ENCODE measurements at places on chromosomes 6 and 20. TPM values are rescaled to one million over a fixed set of nuclear protein-coding genes. Genes with fewer than 3 reads are reported as not detected.
A peak's percentile ranks its signal among the peaks of the same experiment; 100 is the strongest.

Gene SNX5
- total RNA-seq: 159 TPM

Gene SLC32A1
- not detected for total RNA-seq

Gene KCNB1
- total RNA-seq: 0.35 TPM

Gene KCNK15
- total RNA-seq: 3.0 TPM

Gene SRMS
- total RNA-seq: 0.63 TPM

Gene KIFC1
- total RNA-seq: 60.6 TPM

Gene RAET1L
- total RNA-seq: 1.1 TPM

DNA sequence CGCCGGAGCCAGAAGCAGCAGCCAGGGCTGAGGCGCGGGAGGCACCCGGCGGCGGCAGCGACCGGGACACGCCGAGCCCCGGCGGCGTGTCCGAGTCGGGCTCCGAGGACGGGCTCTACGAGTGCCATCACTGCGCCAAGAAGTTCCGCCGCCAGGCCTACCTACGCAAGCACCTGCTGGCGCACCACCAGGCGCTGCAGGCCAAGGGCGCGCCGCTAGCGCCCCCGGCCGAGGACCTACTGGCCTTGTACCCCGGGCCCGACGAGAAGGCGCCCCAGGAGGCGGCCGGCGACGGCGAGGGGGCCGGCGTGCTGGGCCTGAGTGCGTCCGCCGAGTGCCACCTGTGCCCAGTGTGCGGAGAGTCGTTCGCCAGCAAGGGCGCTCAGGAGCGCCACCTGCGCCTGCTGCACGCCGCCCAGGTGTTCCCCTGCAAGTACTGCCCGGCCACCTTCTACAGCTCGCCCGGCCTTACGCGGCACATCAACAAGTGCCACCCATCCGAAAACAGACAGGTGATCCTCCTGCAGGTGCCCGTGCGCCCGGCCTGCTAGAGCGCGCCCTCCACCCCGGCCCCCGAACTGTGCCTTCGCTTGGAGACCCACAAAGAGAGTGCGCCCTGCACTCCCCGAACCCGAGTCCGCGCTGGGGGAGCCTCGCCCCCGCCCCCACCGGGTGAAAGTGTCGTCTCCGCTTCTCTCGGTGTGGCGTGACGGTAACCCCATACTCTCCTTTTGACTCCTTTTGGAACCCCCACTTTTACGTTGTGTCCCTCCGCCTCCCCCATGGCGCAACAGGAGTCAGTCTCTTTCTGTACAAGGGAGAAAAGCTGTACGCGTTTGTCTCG, 1.6 kb downstream of the INSM1 start:
- DNase-seq: peak; percentile 33

- DNase-seq: no peak
These were observed 314.5 kb downstream of the UTRN start for GRCh38 chr6:144599615-144600014.

DNA sequence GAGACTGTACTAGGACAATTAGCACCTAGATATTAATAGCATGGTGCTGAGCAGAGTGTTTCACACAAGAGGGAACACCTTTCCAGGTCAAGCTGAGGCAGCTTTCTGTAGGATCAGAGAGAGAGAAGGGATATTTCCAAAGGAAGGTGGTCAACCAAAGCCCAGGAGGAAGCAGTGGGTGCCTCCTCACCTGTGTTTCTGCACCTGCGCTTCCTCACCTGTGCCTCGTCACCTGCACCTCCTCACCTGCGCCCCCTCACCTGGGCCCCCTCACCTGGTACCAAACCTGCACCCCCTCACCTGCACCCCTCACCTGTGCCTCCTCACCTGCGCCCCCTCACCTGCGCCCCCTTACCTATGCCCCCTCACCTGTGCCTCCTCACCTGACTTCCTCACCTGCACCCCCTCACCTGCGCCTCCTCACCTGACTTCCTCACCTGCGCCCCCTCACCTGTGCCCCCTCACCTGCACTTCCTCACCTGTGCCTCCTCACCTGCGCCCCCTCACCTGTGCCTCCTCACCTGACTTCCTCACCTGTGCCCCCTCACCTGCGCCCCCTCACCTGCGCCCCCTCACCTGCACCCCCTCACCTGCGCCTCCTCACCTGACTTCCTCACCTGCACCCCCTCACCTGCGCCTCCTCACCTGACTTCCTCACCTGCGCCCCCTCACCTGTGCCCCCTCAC, 67.9 kb downstream of the TTLL2 start:
- DNase-seq: no peak

DNA sequence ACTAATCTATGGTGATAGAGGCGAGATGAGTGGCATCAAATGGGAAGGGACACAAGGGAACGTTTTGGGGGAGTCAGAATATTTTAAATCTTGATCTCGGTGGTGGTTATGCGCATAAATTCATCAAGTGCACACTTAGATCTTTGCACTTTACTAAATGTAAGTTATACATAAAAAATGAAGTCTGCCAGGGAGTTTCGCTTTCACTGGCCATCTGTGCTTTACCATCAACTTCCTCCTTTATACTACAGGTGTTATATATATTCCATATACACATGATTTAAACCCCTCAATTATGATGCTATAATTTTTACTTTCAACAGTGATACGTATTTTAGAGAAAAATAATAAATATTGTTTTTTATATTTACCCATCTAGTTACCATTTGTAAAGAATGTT, 97.6 kb upstream of the AKIRIN2 start:
- DNase-seq: no peak

DNA sequence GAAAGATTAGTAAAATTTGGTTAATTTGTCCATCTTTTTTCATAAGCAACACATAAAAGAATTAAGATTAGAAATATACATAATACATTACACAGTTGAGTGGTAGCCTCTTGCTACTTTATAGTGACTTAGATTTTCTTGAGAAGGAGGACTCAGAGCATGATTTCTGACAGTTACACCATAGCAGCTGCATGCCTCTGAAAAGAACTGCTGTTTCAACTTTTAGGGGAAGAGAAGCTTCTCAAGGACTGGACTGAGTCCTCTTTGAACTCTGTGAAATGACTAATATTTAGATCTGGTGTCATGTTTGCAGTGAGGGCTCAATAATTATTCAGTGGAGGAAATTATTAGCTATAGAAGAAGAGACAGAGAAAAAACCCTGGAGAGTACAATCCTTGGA, 272.5 kb downstream of the BTBD9 start:
- no peak for DNase-seq

DNA sequence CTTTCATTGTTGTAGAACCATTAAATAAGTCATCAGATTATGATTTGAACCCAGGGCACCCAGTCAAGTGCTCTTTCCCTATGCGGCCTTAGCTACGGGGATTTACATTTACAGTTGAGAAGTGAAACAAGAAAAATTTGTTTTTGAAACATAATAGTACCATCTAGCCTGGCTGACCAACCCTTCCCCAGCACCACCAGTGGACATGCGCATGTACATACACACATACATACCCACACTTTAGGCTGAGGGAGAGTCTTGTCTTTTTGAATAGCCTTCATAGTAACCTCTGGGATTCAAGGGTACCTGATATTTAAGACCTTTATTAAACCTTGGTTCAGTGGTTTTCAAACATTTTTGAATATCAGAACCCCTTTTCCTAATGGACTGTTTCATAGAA, 33.8 kb downstream of the SCAND1 start:
- DNase-seq: no peak

DNA sequence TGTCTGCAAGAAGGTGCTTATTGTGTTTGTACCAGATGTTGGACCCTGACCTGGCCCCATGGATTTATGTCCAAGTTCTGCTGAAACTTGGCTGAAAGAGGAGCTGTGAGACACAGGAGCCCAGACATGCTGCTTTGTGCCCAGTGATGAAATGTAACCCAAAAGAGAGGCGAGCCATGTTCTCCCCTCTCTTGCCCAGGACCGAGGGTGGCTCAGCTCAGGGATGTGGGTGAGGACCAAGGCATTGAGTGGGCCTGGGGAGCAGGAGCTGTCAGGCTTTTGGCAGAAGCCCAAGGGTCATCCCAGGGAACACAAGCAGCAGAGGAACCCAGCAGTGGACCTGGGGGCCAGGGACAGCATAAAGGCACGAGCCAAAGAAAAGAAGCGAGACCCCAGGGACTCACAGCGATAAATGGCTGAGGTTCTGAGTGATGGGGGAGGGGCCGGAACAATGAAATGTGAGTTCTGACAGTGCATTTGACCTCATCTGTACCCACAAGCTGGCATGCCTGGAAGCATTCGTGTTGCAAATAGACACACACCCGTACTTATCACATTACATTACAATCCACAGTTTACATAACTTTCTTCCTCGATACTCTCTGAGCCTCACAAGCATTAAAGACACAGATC, 363.4 kb upstream of the JARID2 start:
- DNase-seq: peak; percentile 9

DNA sequence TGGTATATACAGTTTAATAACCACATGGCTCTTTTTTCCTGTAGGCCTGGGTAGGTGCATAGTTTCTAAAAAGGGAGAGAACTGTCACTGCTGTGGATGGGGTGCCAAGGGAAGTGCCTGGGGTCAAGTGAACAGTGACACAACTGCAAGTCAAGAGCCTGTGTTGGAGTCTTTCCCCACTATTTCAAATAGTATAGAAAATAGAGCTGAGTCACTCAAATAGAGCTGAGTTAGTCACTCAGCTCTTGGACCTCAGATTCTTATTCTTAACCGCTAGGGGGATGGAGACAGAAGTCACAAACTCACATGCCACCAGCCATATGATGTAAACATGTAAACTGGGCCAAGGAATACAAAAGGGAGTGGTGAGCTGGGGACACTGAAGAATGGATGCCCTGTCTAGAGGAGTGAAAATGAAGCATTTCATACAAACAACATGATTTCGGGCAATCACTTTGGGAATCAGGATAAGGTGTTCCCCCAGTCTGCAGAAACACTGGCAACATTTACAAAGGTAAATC, 2.1 kb downstream of the NQO2 start:
- peak; percentile 89 for DNase-seq

GRCh38 chr6:53627391-53628218, 38.0 kb downstream of the KLHL31 start:
- no peak for DNase-seq

DNA sequence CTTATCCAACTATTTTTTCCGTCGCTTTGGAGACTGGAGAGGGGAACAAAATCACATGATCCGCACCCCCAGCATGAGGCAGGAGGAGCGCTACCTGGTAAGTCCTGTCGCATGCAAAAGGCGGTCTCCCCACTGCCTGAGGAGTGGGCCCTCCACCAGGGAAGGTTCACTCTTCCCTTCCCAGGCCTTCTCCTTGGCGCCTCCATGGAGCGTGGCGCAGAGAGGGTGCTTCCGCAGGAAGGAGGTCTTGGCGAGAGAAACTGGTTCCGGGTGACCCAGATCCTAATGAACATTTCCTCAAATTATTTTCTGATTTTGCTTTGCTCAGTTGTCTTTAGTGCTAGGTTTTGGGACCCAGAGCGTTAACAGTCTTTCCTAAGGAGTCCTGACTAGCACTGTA, 217.6 kb downstream of the UST start:
- no peak for DNase-seq

DNA sequence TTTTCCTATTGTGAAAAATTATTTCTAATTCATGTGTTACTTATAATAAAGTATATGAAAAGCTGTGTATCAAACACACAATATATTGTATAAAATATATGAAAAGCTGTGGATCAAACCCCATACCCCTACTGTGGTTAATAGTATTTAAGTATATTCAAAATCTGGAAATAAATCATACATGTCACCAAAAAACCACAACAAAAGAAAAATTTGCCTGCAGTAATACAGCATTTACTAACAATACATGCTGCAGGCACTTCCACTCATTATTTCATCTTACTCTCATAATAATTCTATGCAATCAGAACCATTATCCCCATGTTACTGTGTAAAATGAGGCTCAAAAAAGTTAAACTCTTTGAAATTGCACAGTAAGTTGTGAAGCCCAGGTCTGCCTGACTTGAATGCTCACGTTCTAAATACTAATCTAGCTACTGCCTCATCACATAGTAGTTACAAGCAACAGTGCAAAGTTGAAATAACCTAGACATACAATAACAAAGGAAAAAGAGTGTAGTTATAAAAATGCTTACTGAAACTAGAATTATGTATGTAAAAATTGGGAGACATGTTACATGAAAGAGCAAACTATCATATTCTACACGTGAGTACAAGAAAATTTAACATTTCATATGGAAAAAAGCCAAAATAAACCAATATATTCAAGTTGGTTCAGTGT, 61.7 kb downstream of the FAM217A start:
- no peak for DNase-seq

- DNase-seq: no peak
These were observed 121.9 kb downstream of the PHACTR3 start for GRCh38 chr20:59726281-59726595.

DNA sequence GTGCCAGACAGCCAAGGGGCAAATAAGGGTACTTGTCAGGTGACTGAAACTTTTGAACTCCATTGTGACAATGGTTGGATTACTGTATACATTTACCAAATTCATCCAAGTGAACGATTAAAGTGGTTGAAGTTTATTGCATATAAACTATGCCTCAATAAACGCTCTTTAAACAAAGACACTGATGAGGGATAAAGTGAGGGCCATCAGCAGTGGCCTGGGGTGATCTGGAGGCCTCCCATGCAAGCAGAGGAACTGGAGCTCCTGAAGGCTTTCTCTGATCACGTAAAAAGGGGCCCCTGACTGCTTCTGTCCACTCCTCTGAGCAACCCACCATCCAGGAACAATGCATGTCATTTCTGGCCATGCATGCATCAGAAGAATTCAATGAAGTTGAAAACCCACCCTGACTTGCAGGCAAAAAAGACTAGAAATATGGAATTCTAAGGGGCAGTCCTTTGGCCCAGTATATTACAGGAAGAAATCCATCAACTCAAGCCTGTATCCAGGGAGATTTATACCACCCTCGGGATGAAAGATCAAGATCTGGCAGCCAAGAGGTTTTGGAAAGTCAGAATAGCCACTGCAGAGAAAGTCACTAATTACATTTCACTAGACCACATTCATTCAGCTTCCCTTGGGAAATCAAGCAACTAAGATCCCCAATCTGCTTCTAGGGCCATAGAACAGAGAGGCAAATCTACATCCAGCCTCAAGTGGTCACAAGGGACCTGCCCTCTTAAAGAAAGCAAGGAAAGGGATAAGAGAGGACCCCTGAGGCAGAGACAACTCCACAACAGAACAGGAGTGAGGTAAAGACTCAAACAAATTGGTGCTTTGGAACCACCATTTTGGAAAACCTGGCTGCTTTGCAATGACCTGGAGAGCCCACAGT, 31.7 kb upstream of the RAB22A start:
- DNase-seq: no peak

GRCh38 chr6:75205776-75206575, at the start of gene COL12A1:
TSS of gene COL12A1 (minus strand) at chr6:75206053. CDS start at chr6:75202792, 3,261 bp downstream.
- DNase-seq: peak; percentile 96

- no peak for DNase-seq
These were observed 94.6 kb downstream of the BANF2 start for GRCh38 chr20:17794400-17794799.

GRCh38 chr20:59146780-59147565, 16.6 kb upstream of the ZNF831 start:
- no peak for DNase-seq
